ENCODE measurements at places on chromosomes 6 and 20.
A peak's percentile ranks its signal among the peaks of the same experiment; 100 is the strongest.

- DNase-seq: no peak
Observed at GRCh38 chr6:150622941-150623874, 23.5 kb downstream of the PLEKHG1 start.

DNA sequence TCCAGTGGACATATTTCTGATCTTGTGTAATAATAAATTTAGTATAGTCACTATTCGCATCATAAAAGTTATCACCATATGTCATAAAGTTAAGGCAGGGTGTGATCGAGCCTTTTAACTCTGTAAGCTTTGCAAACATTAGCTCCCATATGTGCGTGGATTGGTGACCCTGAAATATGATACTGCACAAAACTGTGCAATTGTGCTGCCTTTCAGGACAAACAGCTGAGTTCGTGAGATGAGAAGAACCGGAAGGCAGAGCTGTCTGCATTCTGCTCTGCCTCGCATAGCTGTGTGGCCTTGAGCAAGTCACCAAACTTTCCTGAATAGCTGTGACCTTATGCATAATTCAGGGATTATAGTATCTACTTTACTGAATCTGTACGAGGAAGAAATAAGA lies 3.2 kb upstream of the PLEKHG1 start:
- DNase-seq: no peak

- DNase-seq: no peak
Observed at GRCh38 chr6:164121527-164121926, 707.0 kb downstream of the QKI start.

- DNase-seq: no peak
Observed at GRCh38 chr6:157460182-157460999, 79.4 kb downstream of the ZDHHC14 start.

DNA sequence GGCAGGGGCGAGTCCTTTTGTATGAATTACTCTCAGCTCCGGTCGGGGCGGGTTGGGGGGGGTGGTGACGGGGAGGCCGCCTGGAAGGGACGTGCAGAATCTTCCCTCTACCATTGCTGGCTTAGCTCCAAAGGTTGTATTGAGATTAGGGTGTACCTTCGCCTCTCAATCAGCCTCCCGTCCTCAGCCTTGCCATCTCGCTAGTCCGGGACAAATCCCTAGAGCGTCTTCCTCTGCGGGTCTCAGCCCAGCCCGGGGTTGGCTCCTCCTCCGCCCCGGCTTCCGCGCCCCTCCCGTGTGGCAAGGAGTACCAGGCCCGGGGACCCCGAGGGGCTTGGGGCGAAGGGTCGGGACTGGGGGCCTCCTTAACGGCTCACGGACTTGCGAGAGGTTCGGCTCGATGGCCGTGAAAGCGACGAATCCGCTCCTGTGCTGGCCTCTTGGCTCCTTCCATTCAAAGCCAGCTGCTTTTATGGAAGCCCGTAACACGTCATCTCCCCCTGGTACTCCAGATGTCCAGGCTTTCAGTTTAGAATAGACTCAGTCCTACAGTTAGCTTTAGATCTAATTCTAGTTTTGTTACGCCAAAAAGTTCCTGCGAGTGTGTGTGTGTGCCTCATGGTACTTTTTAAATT lies 636 bp upstream of the EEF1A1 start:
- DNase-seq: peak; percentile 81

DNA sequence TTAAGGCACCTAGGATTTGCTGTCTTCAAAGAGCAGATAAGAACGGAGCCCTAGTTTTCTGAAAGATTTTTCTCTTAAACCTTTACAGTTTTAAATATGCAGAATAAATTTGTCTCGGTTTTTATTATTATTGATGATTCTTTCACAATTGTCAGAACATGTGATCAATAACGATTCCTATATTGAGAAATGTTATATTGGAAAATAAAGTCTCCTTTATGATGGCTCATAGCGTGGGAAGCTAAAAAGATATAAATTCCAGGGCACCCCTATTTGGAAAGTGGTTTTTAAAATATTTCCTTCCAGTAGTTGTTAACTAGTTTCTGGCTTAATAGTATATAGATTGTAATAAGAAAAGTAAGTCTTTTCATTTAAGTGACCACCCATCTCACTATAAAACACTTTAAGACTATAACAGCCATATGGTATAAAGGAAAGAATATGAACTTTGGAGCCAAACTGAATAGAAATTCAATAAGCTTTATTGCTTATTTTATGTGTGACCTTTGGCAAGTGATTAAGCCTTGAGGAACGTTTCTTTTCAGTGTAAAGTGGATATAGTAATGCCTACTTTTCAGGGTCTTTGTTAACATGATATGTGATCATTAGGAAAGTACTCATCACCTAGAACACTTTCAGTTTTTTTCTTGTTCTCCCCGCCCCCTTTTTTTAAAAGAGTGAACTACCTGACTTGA lies 369.6 kb downstream of the LAMA2 start:
- no peak for DNase-seq

GRCh38 chr6:158666628-158667359 lies 16.9 kb downstream of the SYTL3 start:
- DNase-seq: no peak

DNA sequence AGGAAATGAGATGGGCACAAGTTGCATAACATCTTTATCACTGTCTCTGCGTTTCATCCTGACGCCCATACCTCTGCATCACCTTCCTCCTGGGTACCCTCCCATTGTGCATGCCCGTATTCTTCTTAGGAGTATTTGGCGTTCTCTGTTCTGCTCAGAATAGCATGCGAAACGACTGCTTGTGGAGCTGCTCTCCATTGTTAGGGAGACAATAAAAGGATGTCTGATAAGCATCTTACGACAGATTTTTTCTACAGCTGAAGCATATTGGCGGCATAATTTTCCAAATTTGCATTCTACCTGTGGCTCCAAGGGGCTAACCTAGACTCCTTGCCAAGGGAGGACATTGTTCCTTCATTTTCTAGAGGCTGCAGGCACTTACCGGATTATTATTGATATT lies 118.6 kb downstream of the EDN1 start:
- no peak for DNase-seq

DNA sequence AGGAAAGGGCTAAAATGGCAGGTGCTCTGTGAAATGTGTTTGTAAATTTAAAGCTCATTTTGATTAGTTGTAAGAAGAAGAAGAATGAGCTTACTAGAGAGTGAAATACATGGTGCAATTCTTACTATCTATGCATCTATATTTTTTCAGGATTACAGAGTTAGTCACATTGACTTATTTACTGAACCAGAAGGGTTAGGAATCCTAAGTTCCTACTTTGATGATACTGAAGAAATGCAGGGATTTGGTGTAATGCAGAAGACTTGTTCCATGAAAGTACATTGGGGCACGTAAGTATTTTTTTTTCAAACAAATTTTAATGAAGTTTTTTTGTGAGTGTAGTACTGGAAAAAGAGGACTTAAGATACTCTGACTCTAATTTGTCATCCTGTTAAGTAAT lies 99.3 kb downstream of the RTN4IP1 start:
- DNase-seq: no peak

- no peak for DNase-seq
Observed at GRCh38 chr6:65182681-65183080, 524.3 kb downstream of the EYS start.

- no peak for DNase-seq
Observed at GRCh38 chr20:36272547-36273220, 33.5 kb upstream of the DLGAP4 start.

- DNase-seq: no peak
Observed at GRCh38 chr20:51190783-51191180, 167.9 kb upstream of the KCNG1 start.

DNA sequence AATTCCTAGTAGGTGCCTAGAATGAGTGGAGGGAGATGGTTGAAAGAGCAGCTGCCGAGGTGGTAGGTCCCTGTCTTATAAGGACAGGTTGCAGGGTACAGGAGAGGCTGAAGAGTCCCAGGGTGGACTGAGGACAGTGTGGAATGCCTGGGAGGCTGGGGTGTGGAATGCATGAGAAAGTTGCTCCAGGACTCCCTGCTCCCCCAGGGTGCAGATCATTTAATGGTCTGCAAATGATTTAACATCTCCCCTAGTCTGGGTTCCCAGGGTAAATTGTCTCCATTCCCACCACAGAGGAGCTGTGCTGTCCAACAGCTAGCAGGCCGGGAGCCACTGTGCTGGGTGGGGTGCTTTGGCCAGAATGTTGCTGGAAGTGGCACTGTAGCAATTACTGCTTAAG lies 76.0 kb downstream of the CD83 start:
- DNase-seq: no peak

- no peak for DNase-seq
Observed at GRCh38 chr6:12401200-12401599, 111.0 kb downstream of the EDN1 start.

DNA sequence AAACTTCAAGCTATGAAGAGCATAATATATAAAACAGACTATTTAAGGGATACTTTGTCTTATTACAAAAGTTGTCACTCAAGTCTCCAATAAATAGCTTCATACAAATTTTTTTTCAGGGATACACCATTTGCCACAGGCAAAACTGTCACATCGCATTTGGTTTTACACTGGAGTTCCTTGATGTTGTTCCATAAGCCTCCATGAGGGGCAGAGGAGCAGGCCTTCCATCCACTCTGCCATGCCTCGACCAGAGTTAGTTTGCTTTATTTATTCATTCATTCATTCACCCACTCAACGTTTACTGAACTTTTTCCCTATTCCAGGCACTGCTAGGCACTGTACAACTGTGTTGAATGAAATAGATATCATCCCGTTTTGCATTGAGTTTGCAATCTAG lies 246.6 kb downstream of the PHF3 start:
- no peak for DNase-seq

- no peak for DNase-seq
Observed at GRCh38 chr6:845566-845965, 152.6 kb upstream of the EXOC2 start.

DNA sequence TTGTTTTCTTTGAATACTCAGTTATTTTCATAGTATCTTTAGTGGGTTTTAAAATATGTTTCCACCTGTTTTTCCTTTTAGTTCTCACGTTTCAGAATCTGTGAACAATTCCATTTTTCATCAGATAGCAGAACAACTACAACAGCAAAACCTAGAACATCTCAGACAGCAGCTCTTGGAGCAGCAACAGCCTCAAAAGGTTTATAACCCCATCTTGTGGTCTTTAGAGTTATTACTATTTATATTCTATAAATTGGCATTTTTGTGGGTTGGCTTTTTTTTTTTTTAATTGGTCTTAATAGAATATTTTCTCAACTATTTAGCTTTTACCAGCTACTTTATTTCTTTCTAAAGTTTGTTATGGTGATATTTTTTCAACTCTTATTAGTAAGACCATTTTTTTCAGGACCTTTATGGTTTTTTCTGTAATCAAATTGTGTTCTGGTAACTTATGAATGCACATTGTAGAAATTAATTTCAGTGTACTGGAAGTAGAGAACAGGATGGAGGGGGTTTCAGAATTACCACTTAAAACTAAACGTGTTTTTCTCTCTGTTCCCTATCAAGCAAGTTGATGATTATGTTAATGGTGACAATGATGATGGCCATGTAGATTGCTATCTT lies 72.2 kb downstream of the SCAF8 start:
- no peak for DNase-seq

GRCh38 chr6:150857062-150857944 lies 8.2 kb upstream of the MTHFD1L start:
- no peak for DNase-seq

DNA sequence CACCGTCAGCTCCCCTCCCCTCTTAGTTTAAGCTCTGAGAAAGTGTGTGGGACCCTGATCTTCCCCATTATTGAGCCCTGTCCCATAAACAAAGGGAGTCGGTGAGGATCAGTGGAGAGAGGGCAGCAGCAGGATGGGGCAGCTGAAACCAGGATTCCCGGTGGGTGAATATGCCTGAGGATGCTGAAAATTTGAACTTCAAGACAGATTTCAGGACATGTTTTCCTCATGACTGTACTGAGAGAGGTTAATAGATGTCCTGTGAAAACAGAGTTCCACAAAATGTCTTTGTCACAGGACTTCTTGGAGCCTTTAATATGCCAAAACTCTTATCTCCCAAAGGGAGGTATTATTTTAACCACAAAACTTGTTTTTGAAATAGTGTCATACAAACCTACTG lies 53.5 kb upstream of the SLC22A16 start:
- no peak for DNase-seq

DNA sequence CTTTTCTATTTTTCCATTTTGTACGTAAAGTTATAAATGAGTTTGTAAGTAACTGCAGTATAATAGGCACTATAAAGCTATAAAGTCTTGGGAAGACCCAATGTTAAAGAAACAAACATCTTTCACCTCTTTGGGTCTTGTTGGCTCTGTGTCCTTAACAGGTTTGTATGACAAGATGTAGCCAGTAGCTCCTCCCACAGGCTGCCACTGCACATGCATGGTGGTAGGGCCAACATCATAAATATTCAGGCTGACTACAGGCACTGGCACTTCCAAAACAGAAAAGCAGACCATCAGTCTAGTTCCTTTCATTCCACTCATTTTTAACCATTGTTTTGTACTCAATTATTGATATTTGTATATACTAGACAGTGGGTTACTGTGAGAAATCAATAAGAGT lies 59.9 kb downstream of the COL12A1 start:
- no peak for DNase-seq

DNA sequence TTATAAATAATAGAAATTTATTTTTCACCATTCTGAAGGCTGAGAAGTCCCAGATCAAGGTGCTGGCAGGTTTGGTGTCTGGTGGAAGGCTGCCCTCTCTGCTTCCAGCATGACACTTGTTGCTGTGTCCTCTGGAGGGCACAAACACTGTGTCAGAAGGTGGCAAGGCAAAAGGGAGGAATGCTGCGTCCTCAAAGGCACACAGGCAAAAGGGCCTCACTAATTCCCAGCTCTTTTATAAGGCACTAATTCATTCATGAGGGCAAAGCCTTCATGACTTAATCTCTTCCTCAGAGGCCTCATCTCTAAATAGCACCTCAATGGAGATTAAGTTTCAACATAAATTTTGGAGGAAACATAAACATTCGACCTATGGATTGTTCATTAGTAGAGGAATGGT lies 209.5 kb upstream of the SMLR1 start:
- DNase-seq: no peak

DNA sequence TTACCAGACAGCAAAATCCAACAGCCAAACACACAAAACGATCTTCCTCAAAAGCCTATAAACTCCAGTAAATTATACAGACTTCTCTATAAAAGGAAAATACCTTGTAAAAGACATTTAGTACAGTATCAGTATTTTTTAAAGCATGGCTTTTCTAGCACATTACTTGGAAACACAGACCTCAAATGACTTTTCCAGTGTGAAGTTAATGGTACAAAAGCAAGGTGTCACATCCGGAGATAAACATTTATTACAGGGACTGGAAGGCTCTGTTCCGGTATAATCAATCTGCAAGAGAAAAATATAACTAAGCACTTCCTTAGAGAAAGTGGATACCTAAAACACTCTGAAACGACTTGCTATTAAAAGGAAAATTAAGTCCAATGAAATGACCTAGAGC lies 17.1 kb downstream of the TMEM30A start:
- no peak for DNase-seq

- no peak for DNase-seq
Observed at GRCh38 chr20:40714916-40715315, 25.9 kb upstream of the MAFB start.

GRCh38 chr6:144581812-144582537 lies 296.8 kb downstream of the UTRN start:
- no peak for DNase-seq

DNA sequence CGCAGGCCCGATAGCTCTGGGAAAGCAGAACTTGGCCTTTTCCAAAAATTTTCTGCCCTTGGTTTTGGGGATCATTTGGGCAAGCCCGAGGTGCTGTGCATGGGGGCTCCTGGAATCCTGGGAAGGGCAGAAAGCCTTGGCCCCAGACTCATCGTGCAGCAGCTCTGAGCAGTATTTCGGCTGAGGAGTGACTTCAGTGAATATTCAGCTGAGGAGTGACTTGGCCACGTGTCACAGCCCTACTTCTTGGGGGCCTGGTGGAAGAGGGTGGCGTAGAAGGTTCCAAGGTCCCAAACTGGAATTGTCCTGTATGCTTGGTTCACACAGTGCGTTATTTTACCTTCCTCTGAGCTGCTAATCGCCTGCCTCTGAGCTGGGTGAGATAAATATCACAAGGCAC lies 1.1 kb upstream of the BMP2 start:
- no peak for DNase-seq

Data from mesothelial cell of epicardium (in vitro differentiated cells).